ENCODE measurements at places on chromosomes 3 and 15. TPM values are rescaled to one million over a fixed set of nuclear protein-coding genes. Genes with fewer than 3 reads are reported as not detected.

Gene RHCG
- total RNA-seq, result 0.82 TPM

Gene GOLGA8S
- 0.57 TPM for total RNA-seq

Gene VIPR1
- 3.6 TPM for total RNA-seq

Gene CLRN1
- total RNA-seq, result not detected

Gene PCOLCE2
- total RNA-seq, result 227 TPM

Gene LRTM1
- total RNA-seq, result not detected

Gene TLNRD1
- total RNA-seq, result 11.7 TPM

Gene APBA2
- 2.4 TPM for total RNA-seq

Gene POC1A
- 1.9 TPM for total RNA-seq

Gene SKOR1
- not detected for total RNA-seq

Gene LTF
- 3.8 TPM for total RNA-seq

Gene ISL2
- not detected for total RNA-seq

Gene STAC
- 7.6 TPM for total RNA-seq

Gene TMEM266
- total RNA-seq, result 0.75 TPM

Gene SMCO1
- not detected for total RNA-seq

Gene HYKK
- total RNA-seq, result 10.6 TPM

Gene SLC12A8
- 0.66 TPM for total RNA-seq

Gene ANKRD28
- total RNA-seq, result 130 TPM

Gene PLCB2
- 13.8 TPM for total RNA-seq

Gene TERC
- 135 TPM for total RNA-seq

Gene VEPH1
- total RNA-seq, result 5.1 TPM

Gene TERB2
- not detected for total RNA-seq

Gene LDHAL6B
- total RNA-seq, result not detected

Gene TMC3
- not detected for total RNA-seq

Gene KLF15
- 52.3 TPM for total RNA-seq

Gene GABRR3
- total RNA-seq, result not detected

Gene PRKCD
- 84.0 TPM for total RNA-seq

Gene SERINC4
- total RNA-seq, result not detected

Gene NR1I2
- not detected for total RNA-seq

Gene CFAP44
- total RNA-seq, result 4.4 TPM

Gene SEMA6D
- total RNA-seq, result 8.7 TPM

Gene ULK3
- 23.8 TPM for total RNA-seq

Gene STRIT1
- total RNA-seq, result not detected

Gene OR5K2
- total RNA-seq, result not detected

Gene NGRN
- total RNA-seq, result 47.9 TPM

Gene EFCAB12
- total RNA-seq, result not detected

Gene PIGBOS1
- 16.7 TPM for total RNA-seq

Gene RGMA
- 14.5 TPM for total RNA-seq

Gene SYNPR
- not detected for total RNA-seq

Gene CFAP92
- total RNA-seq, result 1.5 TPM

Gene AMT
- total RNA-seq, result 8.3 TPM

Gene IL17RD
- 0.98 TPM for total RNA-seq

Gene ANKRD63
- not detected for total RNA-seq

Gene SOX2
- 0.38 TPM for total RNA-seq

Gene TRAIP
- total RNA-seq, result 2.2 TPM

Gene CORO2B
- total RNA-seq, result 10.1 TPM

Gene CHRNA3
- total RNA-seq, result not detected

Gene SLITRK3
- not detected for total RNA-seq

Gene ETV5
- 9.7 TPM for total RNA-seq

Gene DPPA2
- total RNA-seq, result not detected

Data from subcutaneous adipose tissue (tissue), 4 donors.